ENCODE measurements at places on chromosomes 6 and 20.
A peak's percentile ranks its signal among the peaks of the same experiment; 100 is the strongest.

DNA sequence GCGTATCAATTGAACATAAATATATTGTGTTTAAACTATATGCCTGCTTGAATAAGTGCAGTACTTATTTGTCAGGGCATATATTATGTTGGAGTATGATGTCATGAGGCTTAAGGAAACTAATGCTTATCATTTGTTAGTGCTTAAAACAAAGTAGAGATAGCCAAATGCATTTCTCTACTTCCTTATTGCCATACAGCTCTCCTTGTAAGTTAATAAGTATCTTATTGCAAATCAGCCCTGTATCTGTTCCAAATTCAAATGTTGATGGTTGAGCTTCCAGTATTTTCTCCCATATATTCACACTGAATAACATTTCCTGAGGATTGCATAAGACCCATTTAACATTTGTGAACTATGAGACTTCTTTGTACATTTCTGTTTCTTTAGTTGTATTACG, 57.8 kb downstream of the CARMIL1 start:
- no peak for DNase-seq

- DNase-seq, result no peak
These were observed 13.8 kb downstream of the SYNGAP1 start for GRCh38 chr6:33433544-33434191.

GRCh38 chr6:71383901-71384489, 95.4 kb downstream of the OGFRL1 start:
- DNase-seq, result no peak

GRCh38 chr6:117837261-117837660, 69.8 kb upstream of the SLC35F1 start:
- DNase-seq, result no peak

DNA sequence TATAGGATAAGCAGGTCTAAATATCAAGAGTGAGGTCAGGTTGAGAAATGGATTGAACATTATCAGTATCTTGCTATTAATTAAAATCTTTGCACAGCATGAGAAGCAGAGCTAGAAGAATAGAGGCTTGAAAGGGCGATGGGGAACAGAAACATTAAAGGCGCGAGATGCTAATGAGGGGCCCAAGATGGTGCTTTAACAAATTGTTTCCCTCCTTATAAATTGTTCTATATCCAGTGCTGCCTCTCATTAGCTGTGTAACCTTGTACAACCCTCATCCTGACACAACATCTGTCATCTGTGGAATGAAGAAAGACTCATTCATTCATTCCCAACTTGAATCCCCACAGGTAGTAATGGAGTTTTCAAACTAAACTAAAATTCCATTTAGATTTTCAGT, 57.8 kb downstream of the FUT9 start:
- DNase-seq, result no peak

DNA sequence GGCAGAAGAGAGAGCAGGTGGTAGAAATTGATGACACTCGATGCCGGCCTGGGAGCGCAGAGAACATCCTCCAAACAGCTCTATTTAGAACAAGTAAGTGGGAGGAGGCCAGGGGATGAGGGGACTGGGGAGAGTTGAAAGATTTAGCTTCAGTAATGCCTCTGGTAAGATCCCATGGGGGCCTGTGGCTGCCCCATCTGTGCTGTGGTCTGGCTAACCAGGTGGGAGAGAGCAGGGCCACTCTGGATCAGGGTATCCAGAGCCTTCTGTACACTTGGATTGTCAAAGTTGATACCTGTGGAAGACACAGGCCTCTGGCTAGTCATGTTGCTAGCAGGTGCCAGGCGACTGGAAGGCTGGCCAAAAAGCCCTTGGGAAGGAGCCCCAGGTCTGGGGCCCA, 27.6 kb downstream of the NCOA5 start:
- DNase-seq, result no peak

DNA sequence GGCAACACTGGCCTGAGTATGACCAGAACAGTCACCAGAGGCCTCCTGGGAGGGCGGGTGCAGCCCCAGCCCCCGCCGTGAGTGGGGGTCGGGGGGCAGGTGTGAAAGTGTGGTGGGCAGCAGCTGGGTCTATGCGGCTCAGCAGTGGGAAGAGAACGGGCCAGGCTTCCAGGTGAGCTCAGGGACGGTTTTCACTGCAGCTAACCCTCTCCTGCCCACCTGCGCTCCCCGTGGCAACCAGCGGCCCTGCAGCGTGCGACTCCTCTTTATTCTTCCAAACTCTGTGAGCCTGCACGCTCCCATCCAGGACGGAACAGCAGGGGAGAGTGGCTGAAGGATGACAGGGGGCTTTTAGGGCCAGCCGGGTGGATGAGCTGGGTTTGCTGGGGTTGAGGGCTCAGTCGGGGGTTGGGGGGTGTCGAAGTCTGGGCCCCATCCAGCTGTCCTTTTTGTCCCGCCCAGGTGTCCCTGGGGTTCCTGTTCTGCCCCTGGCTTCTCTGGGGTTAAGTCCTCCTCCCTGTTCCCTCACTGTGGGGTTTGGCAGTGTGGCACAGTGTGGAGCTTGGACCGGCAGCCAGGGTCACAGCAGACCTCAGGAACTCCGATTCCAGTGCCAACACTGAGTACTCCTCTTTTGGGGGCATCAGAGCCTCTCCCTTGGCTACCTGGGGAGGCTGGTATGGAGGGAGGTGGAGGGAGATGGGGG, 859 bp upstream of the BIRC7 start:
- DNase-seq, result peak; percentile 26

DNA sequence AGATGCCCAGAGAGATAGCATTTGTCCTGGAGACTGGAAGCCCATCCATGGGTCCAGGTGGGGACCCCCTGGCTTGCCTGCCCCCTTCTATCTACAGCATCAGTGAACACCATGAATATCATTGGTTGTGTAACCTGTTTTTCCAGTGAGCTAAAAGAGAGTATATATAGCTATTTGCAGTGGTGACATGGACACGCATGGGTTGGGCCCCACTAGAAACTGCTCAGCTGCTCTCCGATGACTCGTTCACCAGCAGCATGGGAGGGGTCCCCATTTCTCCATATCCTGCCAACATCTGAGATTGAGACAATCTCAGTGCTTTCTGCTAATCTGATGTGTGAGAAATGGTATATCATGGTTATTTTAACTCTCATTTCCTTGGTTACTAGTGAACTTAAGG, 4.0 kb upstream of the ZC3H12D start:
- DNase-seq, result peak; percentile 69

DNA sequence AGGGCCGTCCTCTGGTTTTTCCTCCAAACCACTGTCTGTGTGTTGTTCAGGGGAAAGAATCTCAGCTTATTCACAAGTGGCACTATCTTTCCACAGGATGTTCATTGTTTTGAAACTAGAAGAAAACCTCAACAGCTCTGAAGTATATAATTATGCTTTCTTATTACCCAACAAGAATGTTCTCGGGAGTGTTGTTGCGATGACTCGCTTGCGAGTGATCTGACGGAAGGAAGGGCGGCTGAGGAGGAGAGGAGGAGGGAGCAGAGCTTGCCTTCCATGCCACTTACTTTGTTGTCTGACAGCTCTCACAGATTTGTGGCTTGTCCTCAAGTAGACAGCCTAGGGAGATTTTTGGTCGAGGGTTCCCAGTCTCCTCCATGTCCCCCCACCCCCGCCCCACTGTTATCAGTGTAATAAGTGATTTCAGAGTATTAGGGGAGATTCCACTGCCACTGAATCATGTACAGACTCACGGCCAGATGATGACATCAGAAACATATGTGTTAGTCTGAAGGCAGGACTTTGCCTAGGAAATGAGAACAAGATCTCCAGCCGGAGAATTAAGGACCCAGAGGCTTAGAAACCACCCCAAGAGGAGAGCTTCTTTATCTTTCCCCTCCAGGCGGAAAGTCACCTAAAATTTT, 80.7 kb upstream of the CCN6 start:
- peak; percentile 81 for DNase-seq

DNA sequence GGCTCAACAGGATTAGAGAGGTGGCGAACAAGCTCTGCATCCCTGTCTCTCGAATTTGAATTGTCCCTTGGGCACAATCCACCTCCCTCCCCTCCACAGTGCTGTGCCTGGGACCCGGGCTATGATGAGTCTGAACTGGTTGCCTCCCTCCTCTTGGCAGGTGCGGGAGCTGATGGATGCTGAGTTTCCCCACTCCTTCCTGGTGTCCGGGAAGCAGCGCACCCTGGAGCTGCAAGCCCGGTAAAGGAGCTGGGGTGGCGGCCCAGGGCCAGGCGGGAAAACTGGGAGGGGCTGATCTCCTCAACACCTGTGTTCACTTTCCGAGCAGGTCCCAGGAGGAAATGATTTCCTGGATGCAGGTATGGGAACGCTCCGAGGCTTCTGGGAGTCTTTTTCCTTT, 14.9 kb downstream of the FGD2 start:
- no peak for DNase-seq

DNA sequence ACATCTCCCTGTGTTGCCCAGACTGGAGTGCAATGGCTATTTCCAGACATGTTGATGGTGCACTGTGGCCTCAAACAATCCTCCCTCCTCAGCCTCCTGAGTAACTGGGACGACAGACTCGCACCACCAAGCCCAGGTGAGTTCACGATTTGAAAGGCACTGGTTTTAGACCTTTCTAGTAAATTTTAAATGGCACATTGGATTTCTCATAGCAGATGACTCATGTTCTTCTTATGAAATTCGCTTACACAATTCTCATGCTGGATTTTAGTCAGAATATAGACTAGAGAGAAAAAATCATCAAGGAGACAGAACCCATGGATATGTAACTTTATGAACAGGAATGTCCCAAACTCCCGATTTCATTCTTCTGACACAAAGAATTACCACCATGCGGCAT, 18.1 kb upstream of the PXDC1 start:
- no peak for DNase-seq

DNA sequence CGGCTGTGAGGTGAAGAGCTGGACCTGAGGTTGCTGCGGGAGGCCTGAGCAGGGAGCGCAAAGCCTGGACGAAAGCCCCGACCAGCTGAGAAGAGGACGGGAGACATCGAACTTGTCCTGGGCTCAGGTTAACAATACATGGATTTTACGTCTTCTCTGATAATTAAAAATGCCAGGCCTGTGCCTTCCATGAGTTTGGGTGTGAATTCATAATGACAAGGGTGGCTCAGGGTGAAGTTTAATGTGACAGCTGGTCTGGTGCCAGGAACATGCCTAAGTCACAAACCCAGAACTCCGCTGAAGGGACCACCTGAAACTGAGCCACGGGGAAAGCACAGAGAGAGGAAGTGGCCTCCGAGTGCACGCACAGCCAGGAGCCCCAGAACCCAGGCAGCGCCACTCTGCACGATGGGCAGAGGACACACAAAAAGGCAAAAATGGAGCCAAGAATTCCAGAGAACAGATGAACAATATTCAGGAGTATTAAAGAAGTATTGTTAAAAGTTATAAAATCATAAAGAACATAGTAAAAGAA, 150.1 kb upstream of the RPS6KA2 start:
- no peak for DNase-seq

DNA sequence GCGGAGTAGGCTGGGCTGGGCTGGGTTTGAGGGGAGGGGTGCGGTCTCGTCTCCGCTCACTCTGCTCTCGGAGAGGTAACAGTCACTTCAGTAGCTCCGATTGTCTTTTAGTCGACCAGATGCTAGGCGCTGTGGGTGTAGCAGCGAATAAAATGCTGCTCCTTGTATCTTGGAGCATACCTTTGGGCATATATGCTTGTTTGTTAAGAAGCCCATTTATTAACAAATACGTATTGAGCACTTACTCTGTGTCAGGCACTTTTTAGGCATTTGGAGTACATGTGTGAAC, 545 bp downstream of the ACTR5 start:
- DNase-seq, result peak; percentile 80

GRCh38 chr6:23940466-23940865, 185.5 kb upstream of the NRSN1 start:
- no peak for DNase-seq

DNA sequence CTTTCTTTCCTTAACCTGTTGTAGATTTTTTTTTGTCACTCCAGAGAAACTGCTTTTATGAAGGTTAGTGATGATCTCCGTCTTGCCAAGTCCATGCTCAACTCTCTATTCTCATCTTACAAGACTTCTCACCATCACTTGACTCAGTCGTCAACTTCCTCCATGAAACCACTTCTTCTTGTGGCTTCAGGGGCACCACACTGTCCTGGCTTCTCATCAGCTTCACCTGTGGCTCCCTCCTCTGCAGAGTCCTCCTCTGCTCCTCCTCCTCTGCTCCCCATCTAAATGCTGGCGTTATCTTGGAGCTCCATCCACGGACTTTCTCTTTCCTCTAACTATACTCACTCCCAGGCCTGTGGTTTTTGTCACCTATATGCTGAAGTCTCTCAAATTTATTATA, 187.5 kb downstream of the BACH2 start:
- DNase-seq, result peak; percentile 58

DNA sequence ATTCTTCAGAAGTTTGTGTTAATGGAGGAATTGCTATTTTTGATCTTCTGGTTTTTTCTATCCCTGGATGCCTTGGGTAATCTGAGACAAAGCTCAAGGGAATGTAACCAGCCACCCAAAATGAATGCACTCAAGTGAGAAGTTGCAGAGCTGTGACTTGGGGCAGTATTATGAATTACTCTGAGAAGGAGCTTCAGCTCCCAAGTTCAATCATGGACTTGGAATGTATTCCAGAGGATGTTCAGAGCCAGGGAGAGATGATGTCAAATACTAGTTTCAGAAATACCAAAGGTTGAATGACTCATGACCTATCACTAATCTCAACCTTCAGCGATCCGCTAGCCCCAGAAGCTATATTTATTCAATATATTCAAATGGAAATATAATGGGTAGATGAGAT, 375.2 kb upstream of the PLCB4 start:
- DNase-seq, result no peak

GRCh38 chr6:168676552-168677322, 235.8 kb downstream of the SMOC2 start:
- DNase-seq, result no peak

GRCh38 chr20:25439328-25439727, 31.9 kb downstream of the GINS1 start:
- DNase-seq, result no peak

DNA sequence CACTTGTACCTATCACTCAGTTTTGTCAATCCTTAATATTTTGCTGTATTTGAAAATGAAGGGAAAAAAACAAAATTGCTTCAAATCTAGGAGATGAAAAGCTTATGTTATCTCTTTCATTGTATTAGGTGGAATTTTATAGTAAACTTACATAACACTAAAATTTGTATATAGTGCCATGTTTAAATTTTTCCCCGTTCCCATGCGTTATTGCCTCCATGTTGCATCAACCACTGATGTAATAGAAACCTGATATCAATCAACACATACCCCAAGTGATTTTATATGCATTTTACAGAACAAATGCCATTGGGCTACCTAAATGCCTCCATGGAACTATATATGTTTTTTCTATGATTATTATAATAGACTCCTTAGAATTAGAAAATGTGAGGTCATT, 14.8 kb upstream of the TREM2 start:
- no peak for DNase-seq

GRCh38 chr6:166772518-166772917, 145.5 kb upstream of the RPS6KA2 start:
- no peak for DNase-seq

- no peak for DNase-seq
These were observed 4.1 kb upstream of the ABT1 start for GRCh38 chr6:26592649-26593048.

DNA sequence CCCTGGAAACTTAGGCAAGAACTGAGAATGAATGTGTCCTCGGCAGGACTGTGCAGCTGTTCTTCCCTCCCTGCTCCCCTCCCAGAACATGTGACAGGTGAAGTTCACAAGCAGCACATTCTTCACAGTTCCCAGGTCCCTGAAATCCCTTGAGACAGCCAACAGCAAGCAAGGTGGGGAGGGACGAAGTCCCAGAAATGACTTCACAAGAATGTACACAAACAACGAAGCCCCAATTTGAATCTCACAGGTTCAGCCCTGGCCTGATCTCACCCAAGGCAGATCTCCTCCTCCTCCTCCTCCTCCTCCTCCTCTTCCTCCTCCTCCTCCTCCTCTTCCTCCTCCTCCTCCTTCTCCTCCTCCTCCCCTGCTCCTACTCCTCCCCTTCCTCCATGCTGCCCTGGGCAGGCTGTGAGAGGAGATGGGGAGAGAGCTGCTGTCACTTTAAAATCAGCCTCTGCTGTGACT, 32.4 kb downstream of the WRNIP1 start:
- no peak for DNase-seq
